Mucosa of descending colon (tissue), 3 donors: ENCODE measurements at places on chromosomes 2 and 18. TPM values are rescaled to one million over a fixed set of nuclear protein-coding genes. Genes with fewer than 3 reads are reported as not detected.

DNA sequence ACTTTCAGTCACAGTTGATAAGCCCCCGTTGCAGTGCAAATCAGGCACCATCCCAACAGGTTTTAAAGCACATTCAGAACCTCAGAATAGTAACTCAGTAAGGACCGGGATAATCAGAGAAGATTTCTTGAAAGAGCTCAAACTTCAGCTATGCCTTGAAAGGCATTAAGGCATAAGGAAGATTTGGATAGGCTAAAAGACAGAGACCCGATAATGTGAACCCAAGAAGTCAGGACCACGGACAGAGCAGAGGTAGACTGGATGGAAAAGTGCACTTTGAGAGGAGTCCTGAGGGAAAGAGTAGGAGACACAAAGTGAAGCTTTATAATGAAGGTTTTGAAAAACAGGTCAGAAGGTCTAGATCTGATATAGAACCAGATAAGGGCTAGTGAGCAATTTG, 36.9 kb upstream of the KLF7 start:
- no peak for DNase-seq

DNA sequence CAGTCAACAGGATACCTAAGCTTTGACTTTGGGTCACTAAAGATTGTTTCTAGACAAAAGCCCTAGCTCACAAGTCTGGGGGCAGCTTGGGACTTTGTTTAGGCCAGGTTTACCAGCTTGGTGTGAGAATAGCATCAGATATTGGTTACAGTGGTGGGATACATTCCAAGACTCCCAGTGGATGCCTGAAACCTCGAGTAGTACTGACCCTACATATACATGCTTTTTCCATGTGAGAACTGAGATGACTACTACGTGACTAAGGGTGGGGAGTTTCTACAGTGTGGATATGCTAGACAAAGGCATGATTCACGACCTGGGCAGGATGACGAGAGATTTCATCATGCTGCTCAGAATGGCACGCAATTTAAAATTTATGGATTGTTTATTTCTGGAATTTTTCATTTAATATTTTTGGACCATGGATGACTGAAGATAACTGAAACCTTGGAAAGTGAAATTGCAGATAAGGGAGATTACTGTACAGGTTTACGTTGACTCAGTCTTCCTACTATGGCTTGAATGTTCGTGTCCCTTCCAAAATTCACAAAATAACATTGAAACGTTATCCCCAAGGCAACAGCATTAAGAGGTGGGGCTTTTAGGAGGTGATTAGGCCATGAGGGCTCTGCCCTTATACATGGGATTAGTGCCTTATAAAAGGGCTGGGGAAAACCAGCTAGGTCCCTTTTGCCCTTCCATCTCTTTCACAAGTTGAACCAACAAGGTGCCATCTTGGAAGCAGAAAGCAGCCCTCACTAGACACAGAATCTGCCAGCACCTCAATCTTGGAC, 50.2 kb upstream of the CTAGE1 start:
- no peak for DNase-seq

- no peak for DNase-seq
These were observed 85.6 kb downstream of the PRKCE start for GRCh38 chr2:45736757-45737704.

The IL36A gene
- total RNA-seq: not detected

GRCh38 chr2:156704132-156704531, 268.0 kb downstream of the GPD2 start:
- DNase-seq: no peak

The FIGN gene
- total RNA-seq: 0.84 TPM

DNA sequence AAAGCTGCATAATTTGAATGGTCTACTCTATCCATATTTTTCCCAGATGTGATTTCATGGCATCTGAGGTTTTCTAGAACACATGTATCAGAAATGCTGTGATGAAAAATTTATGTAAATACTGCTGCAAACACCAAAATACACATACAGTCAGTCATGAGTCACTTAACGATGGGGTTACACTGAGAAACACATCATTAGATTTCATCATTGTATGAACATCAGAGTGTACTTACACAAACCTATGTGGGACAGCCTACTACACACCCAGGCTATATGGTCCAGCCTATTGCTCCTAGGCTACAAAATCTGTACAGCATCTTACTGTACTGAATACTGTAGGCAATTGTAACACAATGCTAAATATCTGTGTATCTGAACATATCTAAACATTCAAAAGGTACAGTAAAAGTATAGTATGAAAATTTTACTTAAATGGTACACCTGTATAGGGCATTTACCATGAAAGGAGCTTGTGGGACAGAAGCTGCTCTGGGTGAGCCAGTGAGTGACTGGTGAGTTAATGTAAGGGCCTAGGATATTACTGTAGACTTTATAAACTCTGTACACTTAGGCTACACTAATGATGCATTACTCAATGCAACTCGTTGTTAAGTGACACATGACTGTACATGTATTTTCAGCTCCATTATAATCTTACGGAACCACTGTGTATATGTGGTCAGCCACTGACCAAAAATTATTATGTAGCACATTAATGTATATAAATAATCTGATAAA, 33.5 kb downstream of the PNO1 start:
- DNase-seq: no peak

DNA sequence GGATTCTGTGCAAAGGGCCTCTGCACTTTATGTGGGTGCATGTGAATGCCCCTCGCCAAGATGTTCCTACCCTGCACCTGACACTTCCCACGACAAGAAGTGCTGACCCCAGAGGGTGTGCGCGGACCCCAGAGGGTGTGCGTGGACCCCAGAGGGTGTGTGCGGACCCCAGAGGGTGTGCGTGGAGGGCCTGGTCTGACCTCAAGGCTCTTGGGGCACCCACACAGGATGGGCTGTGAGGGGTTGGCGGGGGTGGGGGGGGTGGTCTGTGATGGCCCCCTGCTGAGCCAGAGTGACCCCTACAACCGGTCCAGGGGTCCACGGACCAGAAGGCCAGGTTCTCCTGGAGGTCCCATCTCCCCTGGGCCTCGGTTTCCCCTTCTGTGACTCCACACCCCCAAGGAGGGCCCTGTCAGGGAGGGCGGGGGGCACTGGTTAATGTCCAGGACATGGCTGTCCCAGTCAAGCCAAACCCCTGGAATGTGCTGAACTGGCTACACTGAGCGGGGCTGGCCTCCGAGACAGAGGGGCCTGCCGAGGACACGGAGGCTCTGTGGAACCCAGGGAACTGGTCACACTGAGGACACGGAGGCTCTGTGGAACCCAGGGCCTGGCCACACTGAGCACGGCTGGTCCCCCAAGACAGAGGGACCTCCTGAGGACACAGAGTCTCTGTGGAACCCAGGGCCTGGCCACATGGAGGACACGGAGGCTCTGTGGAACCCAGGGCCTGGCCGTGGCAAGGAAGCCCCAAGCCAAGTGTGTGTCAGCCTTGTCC, 3.1 kb downstream of the NEU4 start:
- DNase-seq: no peak

GRCh38 chr2:119255760-119256581, 32.3 kb downstream of the STEAP3 start:
- DNase-seq: no peak

GRCh38 chr2:202486351-202486750, 110.2 kb downstream of the BMPR2 start:
- DNase-seq: no peak

The PPM1G gene
- 64.1 TPM for total RNA-seq

The FZD7 gene
- total RNA-seq: 84.3 TPM

DNA sequence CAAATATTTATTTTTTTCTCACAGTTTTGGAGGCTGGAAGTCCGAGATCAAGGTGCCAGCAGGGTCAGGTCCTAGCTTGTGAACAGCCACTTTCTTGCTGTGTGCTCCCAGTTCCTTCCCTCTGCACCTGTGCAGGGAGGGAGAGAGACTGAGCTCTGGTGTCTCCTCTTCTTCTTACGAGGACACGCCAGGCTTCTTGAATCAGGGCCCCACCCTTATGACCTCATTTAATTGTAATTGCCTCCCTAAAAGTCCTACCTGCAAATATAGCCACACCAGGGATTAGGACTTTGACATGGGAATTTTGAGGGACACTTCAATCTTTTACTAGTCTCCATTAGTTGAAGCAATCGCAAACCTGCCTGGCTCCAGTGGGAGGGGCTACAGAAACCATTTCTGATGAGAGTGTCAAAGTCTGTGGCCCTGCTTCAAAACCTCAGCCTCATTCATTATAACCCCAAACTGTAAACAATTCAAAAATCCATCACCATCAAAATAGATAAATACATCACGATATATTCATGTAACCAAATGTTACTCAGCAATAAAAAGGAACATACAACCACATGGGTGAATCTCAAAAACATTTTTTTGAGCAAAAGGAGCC, 18.2 kb upstream of the SEH1L start:
- DNase-seq: no peak
